Purkinje cell (primary cell): ENCODE measurements at places on chromosomes 11 and 22. TPM values are rescaled to one million over a fixed set of nuclear protein-coding genes. Genes with fewer than 3 reads are reported as not detected.

The C11orf97 gene
- not detected in 2 replicates for polyA plus RNA-seq

The VSIG2 gene
- polyA plus RNA-seq, result not detected in 2 replicates

The MMP13 gene
- not detected in 2 replicates for polyA plus RNA-seq

The ATF4 gene
- polyA plus RNA-seq, result 170 and 218 TPM in 2 replicates

The MRPL17 gene
- polyA plus RNA-seq, result 42.3 and 43.2 TPM in 2 replicates

The TRIM51 gene
- not detected in 2 replicates for polyA plus RNA-seq

The CD6 gene
- not detected in 2 replicates for polyA plus RNA-seq

The BIRC3 gene
- 1.5 TPM in 1 of 2 replicates, not detected in the other for polyA plus RNA-seq

The ASCL2 gene
- polyA plus RNA-seq, result not detected in 2 replicates

The TRPM5 gene
- not detected in 2 replicates for polyA plus RNA-seq

The SLC5A1 gene
- polyA plus RNA-seq, result 0.07 TPM in 1 of 2 replicates, not detected in the other

The MAPK8IP2 gene
- polyA plus RNA-seq, result 5.1 and 5.8 TPM in 2 replicates

The OR51B2 gene
- polyA plus RNA-seq, result not detected in 2 replicates

The PHOX2A gene
- polyA plus RNA-seq, result not detected in 2 replicates

The OR56A5 gene
- polyA plus RNA-seq, result not detected in 2 replicates

The OR56A1 gene
- polyA plus RNA-seq, result not detected in 2 replicates
